ENCODE measurements at places on chromosomes 13 and 19.

DNA sequence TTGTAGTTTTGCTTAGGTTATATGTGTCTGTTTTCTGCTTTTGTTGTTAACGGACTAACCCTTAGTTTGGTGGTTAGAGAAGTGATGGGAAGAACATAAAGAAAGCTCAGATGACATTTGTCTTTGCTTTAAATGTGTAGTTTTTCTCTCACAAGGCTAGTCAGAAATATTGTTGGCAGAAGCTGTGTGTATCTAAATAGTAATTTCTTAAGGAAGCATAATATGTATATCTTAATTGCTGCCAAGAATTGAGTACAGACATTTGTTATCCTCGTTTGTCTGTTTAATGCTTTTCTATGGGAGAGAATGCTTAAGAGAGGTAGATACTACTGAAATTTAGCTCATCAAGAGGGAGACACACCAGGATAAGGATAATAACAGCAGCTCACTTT, 2.7 kb downstream of the RGCC start:
- no peak for DNase-seq

GRCh38 chr19:49423985-49424303, 703 bp upstream of the PTH2 start:
- DNase-seq: no peak

- DNase-seq: peak; percentile 8
Observed at GRCh38 chr13:20566468-20566897, 474 bp upstream of the IFT88 start.

DNA sequence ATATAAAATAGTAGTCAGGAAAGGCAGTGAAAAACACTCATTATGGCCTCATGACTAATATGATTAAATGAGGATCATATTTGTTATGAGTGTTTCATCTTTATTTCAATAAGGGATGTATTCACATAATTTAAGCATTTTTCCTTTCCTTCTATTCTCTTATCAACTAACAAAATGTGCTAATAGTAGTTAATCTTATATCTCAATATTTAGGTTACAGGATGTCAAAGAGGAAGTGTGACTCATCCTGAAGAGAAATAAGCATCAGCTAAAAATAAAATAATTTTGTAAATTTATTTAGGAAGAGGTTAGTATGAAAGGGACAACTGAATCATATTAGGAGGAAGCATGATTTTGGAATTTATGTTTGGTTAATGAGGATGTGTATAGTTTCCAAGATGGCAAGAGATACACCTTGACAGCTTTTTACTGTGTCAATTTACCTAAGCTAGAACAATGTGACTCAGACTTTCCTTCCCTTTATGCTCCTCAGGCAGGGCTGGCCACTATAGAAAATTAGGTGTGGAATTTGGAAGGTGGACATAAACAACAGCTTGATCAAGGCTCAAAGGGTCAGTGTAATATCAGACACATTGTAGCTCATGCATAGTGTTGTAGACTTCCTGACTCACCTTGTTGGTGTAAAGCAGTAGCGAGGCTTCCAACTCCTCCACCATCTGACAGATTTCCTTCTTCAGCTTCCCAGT, 172.7 kb downstream of the SLITRK1 start:
- DNase-seq: no peak

- DNase-seq: no peak
Observed at GRCh38 chr19:806815-807421, 9.7 kb downstream of the PTBP1 start.

DNA sequence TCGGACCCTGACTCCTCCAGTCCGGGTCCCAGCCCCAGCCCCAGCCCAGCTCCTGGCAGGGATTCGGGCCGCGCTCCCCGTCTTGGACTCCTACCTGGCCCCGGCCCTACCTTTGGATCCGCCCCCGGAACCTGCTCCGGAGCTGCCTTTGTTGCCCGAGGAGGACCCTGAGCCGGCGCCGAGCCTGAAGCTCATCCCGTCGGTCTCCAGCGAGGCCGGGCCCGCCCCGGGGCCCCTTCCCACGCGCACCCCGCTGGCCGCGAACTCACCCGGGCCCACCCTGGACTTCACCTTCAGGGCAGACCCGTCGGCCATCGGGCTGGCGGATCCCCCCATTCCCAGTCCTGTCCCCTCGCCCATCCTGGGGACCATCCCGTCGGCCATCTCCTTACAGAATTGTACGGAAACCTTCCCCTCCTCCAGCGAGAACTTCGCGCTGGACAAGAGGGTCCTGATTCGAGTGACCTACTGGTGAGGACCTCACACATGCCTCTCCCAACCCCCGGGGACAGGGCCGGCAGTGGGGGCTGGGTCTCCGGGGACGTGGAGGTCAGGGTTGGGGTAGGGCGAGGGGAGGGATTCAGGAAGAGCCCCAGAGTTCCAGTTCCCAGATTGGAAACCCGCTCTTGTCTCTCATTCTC, 732 bp downstream of the SELENOV start:
- no peak for DNase-seq

GRCh38 chr19:40200341-40201099, 9.3 kb downstream of the MAP3K10 start:
- no peak for DNase-seq

DNA sequence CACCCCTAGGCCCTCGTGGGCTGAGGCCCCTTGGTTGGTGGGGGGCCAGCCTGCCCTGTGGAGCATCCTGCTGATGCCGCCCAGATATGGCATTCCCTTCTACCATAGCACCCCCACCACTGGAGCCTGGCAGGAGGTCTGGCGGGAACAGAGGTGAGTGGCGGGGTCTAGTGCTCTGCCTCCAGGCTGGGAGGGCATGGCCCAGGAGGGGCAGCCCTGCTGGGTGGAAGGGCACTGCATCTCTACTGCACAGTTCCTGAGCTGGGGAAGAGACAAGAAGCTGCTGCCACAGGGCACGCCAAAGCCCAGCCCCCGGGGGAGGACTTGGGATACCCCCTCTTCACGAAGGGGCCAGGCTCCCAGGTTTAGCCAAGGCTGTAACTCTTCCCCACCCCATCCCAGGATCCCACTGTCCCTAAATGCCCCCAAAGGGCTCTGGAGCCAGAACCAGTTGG, 2.4 kb upstream of the KMT2B start:
- DNase-seq: no peak

DNA sequence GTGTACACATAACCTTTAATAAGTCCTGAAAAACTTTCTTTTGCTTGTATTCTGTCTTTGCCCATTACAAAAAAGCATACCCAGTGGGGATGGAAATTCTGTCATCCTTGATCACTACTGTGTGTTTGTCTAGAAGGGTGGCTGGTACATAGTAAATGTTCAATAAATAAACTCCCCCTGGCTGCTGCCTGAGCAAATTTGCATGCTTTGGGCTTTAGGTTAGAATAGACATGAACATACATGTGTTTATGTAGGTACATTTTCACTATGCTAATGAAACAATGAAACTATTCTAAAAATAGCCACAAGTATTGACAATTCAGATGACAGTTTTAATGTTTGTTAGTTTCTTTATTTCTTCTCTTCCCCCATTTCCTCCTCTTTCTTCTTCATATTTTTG, 36.1 kb downstream of the TNFSF13B start:
- no peak for DNase-seq

DNA sequence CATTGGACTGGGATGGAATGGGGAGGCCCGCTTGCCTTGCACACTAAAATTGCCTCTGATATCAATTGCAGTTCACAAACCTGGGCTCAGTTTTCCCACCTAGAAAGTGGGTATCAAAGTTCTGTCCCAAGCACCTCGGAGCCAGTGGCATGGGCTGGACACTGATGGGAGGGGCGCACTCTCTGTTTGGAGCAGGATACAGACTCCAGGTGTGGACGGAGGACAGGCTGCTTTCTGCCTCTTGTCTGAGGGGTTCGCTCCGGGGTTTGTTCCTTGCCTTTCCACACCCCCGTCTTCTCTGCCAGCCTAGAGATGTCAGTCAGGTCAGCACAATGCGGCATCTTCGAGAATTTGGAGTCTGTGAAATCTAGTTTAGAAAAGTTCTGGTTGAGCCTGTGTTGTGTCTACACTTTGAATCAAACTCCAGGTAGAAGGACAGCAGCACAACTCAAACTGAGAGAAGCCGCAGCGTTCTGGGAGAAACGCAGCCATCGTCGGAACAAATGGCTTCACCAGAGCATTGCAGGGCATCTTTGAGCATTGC, 141.9 kb downstream of the TEX29 start:
- DNase-seq: no peak

- DNase-seq: no peak
Observed at GRCh38 chr13:95707442-95708390, 30.8 kb downstream of the DNAJC3 start.

GRCh38 chr13:34591129-34591528, 350.9 kb upstream of the NBEA start:
- no peak for DNase-seq

GRCh38 chr13:110419381-110419791, 112.3 kb downstream of the COL4A2 start:
- DNase-seq: no peak

- no peak for DNase-seq
Observed at GRCh38 chr13:47281991-47282390, 385.1 kb upstream of the HTR2A start.

GRCh38 chr19:19549804-19550464, 11.9 kb downstream of the CILP2 start:
- no peak for DNase-seq

DNA sequence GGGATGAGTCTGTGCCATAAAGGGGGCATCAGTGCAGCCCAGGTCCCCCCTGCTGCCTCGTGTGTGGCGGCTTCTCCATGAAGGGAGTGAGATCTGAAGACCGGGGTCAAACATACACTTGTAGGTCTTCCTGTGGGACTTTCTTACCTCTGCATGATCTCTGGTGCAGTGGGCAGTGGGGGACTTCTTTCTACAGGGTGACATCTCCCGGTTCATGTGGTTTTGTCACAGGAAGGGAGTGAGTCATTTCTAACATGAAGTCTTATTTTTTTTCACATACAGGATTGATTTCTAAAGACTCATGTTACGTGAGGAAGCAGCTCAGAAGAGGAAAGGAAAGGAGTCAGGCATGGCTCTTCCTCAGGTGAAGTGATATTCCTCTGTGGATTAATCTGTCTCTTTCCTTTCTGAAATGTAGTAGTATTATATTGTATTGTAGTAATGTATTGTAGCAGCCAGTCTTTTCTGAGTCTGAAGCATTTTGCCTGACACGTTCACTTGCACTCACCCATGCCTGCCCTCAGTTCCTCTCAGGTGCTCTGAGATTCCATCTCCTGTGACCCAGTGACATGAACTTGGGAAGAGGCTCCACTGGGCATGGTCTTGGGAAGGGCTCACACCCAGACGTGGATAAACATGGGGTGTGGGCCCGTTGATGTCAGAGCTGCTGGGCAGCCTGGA, 15.7 kb downstream of the ZNF808 start:
- no peak for DNase-seq

DNA sequence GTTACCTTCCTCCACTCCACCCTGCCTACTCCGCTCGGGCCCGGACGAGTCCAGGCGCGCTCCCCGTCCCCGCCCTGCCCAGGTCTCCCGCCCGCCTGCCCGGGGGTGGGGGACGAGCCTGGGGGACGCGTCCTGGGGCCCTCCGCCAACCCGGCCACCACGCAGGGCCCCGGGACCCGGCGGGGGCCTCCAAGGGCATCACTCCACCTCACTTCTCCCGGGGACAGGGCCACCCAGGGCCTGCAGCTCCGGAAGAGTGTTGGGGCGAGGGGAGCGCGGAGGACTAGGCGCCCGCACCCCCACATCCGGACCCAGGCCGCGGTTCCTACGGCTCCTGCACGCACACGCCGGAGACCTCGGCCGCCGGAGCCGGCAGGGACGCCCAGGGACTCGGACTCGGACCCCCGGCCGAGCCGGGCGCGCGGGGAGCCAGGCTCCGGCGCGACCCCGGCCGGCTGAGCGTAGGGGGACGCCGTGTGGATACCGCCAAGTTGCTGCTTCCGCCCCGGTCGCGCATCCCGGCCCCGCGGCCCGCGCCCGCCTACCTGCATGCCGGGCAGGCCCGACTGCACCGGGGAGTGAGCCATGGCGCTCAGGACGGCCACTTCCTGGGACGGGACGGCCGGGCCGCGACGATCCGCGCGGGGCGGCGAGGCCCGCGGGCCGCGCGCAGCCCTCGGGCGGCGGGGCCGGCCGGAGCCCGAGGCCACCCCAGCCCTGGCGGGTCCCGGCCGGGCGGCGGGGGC, 534 bp downstream of the STK24 start:
- no peak for DNase-seq

- peak; percentile 19 for DNase-seq
Observed at GRCh38 chr19:58021541-58022282, 12.1 kb upstream of the ZSCAN1 start.

DNA sequence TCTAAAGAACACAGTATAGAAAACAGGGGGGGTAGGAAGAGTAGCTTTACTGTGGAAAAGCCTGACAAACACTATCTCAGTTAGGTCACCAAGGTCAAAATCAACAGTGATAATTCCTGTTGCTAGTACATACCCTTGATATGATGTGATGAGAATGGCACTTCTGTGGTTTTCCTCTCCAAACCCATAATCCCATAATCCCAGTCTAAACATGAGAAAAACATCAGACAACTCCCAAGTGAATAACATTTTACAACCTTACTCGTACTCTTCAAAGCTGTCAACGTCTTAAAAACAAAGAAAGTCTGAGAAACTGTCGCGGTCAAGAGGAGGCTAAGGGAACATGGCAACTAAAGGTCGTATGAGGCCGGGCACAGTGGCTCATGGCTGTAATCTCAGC, 137.6 kb downstream of the FOXO1 start:
- no peak for DNase-seq

DNA sequence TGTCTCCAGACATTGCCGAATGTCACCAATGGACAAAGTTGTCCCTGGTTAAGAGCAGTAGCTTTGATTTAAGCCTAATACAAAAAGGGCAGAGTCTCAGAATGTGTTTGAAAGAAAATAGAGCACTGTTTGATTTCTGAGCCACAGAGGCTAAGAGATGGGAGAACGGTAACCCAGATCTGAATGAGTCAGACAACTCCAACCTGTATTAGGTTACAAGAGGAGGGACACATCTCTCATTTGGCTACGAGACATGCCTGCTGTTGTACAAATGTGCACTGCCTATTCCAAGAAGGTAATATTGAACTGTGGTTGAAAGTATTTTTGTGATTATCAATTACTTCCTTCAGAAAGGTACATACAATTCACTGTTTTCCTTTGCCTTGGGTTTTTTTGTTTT, 4.9 kb upstream of the HSPH1 start:
- DNase-seq: no peak

GRCh38 chr19:3821857-3822364, 35.7 kb upstream of the MATK start:
- peak; percentile 92 for DNase-seq

DNA sequence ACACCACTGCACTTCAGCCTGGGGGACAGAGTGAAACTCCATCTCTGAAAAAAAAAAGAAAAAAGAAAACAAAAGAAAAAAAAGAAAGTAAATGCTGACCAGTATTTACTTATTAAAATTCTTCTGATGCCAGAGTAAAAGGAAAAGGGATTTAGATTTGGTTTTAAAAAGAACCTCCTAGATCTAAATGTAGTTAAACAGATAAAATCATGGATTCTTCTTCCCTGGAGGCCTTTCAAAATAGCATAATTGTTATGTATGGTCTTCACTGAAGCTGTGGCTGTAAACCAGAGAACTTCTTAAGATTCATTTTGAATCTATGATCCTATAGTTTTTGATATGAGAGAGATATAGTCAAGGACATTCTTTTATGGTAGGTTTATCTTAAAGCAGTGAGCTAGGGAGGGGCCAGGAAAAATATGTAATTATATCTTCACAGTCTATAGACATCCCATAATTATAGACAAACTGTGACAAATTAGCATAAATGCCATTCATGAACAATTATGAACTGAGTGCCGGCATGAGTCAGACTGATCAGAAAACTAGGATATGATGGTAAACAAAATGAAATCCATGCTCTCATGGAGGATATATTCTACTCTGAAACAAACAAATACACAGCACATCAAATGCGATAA, 14.9 kb upstream of the STK24 start:
- DNase-seq: no peak
